ENCODE measurements at places on chromosomes 7 and 10.

- no peak for DNase-seq
Observed at GRCh38 chr10:70175516-70175915, 5.2 kb upstream of the SAR1A start.

DNA sequence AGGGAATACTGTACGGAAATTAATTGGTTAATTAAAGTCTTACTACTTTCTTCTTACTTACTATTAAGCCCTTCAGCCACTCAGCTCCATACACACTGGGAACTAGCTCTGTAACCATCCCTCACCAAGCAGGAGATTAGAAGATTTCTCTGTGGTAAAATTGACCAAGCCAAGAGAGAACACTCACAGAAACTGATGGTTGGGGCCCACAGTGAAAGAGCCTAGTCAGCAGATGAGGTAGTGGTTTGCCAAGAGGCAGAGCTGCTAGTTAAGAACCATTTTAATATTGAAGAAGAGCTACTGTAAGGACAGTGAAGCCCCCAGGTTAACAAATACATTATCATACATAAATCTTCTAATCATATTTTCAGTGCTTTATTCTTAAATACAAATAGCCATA is 21.8 kb upstream of the C10orf53 start:
- no peak for DNase-seq

- no peak for DNase-seq
Observed at GRCh38 chr7:49986191-49986590, 106.9 kb downstream of the ZPBP start.

DNA sequence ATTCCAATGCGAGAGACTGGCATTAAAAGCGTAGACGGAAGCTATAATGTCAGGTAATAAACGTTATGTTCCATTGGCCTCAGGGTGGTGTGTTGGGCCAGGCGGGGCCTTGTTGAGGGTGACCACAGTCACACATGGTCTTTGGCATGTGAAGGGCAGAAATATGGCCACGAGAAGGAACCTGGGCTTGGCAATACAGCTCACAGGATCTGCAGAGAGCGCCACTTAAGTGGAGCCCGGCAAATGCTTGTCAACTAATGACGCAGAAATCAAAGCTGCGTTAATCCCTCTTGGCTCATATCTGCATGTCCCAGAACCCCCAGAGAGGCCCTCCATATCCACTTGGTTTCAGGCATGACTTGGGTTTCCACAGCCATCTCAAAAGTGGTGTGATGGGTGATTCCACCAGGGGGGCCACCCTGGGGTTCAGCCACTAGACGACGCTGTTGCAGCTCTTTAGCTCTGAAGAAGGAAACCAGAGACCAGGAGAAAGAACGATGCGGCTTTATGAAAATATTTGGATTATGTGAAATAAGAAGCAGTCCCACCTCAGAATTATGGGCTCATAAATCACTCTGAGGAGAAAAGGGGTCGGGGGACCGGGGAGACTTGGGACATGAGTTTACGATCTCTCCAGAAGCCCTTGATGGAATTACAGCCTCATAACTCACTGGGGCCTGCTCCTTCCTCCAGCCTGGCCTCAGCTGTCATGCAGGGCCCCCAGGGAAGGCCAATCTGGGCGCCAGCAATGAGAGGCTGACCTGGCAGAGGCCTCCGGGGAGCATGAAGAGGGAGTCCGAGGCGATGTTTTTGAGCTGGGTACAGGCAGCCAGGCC is 462.5 kb downstream of the PLXNA4 start:
- DNase-seq, result no peak

DNA sequence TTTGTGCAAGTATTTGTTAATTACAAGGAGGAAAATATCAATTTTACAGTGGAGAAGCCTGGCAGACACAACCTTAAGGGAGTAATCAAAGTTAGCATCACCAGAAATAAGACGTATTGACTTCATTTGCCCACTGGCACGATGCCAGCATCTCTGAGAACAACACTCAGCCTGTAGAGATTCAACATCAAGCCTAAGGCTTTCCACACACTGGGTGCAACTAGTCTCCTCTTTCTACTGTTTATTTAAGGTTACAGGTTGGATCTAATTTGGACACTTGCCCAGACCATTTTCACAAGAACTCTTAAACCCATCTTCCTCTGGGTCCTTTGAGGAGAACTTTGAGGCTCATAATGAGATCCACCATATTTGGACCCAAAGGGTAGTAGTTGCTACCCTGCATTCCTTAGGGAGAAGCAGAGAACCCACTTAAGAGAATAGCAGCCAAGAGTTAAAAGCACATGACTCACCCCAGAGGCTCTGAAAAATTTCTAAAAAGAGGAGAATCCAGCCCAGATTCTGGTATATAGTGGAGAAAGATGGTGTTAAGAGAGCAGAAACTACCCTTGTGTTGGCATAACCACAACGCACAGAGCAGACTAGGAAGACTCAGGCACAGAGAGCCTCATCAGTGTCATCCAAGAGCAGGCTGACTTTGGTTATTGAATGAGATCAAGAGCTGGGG is 97.3 kb downstream of the CCDC71L start:
- DNase-seq, result no peak

DNA sequence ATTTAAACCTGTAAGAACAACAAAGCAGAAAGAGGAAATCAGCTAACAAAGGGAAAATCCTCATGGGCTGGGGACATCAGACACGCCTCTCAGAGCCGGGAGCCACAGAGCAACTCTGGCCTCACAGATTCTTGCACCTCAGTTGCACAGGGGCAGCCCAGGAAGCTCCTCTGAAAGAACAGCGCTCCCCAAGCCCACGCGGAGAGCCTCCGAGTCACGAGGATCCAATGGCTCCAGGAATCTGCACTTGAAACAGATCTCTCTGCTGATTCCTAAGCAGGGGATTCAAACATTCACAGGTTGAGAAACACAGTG is 213.2 kb upstream of the MGMT start:
- DNase-seq, result no peak

GRCh38 chr10:78359640-78360091 is 326.0 kb downstream of the RPS24 start:
- DNase-seq, result no peak
